ENCODE measurements at places on chromosomes 3 and 15.

DNA sequence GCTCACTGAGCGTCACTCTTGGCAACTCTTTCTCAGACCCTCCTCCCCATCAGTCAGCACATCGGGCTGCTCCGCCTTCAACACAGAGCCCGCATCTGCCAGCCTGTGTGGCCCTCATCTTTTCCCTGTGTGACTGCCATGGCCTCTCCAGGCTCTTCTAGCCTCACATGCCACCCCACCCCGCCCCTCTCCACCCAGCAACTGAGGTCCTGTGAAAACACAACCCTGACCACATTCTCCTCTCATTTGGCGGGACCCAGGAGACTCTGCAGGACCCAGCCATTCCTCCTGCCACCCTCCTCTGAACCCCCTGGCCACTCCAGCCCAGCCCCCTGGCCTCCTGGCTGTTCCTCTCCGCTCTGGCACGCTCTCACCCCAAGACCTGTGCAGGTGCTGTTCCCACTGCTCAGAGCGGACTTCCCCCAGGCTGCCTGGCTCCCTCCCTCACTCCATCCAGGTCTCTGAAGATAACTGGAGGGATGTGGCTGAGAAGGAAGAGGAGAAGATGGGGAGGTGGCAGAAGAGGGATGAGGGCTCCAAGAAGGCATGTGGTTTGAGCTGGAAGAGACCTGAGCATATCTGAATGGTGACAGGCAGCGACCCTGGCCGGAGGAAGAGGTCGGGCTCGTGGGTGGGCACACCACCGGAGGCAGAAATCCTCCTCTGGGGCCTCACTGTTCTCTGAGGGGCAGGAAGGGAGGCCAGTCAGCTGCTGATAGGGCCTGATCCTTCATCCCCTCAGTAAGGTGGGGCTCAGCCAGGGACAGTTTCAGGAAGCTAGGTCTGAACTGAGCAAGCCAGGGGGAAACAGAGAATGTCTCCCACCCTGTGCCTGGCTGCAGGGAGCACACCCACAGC lies 111.2 kb upstream of the RPL32 start:
- no peak for DNase-seq

DNA sequence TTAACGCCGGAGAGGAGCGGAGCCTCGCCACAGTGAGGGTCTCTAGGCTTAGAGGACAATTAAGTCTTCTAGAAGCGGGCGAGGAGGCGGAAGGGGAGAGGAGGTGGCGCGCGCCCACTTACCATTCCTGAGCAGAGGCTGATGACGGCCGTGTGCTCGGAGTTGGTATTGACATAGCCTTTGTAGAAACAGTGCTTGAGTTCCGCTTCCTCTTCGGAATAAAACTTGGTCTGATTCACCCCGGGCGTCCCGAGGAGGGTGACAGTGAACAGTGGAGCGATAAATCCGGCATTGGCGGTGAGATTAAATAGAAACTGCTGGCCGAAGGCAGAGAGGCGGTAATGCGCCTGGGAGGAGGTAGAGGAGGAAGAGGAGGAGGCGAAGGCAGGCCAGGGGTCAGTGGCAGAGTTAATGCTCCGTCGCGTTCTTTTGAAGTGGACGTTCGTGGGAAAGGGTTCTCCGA lies 1.3 kb downstream of the ADAMTS9 start:
- DNase-seq: no peak

DNA sequence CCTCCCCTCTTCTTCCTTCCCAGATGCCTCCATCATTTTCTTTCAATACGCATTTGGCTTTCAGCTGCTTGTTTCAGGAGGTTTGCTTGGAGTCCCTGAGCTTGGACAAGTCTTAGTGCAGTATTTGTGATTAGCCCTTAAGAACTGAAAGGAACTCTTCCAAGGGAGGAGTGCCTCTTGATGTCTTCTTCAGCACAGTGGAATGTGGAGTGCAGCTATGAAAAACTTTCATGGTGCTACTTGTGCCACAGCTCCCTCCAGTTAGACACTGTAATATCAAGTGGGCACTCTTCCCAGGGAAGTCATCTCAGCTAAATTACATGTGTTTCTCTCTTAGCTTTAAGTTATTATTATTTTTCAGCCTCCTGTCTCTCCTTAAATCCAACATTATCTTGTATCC lies 173.1 kb downstream of the NECTIN3 start:
- no peak for DNase-seq

DNA sequence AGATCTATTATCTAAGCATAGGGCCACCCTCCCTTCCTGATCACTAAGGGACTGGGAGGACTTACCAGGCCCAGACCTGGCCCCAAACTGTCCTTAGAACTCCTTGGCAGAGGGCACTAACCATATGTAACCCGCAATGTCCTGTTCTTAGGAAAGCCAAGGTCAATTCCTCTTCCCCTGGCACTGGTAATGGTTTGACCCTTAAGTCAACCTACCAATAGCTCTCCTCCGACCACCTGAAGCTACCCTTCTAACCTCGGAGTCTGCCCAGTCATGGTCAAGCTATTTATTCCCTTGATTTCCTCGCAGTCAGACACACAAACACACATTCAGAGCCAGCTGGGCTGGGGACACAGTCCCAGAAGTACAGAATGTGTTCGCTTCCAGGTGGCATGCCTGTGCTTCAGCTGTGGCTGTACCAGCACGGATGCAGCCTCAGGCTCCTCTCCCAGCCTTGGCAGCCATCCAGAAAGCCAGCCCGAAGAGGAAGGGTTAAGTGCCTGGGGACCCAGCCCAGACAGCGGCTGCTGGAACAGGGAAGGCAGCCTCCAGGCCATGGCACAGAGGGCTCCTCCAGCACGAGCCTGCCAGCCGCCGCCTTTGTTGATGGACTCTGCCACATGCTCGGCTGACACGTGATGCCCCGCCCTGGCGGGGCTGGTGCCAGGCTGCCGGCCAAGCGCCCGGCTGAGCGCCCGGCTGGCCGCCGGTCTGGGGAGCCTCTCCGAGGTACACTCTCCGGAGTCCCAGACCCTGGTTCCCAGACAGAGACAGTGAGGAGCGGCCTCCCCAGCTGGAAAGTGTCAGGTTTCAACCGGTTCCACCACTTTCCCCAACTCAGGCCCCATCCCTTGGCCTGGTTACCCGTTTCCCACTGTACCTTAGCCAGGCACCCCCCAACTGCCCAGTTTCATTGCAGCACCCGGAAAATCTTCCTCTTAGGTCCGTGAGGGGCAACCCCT lies 5.5 kb downstream of the BMF start:
- no peak for DNase-seq

GRCh38 chr3:182793663-182794454 lies 555 bp downstream of the ATP11B start:
- DNase-seq: peak; percentile 59

DNA sequence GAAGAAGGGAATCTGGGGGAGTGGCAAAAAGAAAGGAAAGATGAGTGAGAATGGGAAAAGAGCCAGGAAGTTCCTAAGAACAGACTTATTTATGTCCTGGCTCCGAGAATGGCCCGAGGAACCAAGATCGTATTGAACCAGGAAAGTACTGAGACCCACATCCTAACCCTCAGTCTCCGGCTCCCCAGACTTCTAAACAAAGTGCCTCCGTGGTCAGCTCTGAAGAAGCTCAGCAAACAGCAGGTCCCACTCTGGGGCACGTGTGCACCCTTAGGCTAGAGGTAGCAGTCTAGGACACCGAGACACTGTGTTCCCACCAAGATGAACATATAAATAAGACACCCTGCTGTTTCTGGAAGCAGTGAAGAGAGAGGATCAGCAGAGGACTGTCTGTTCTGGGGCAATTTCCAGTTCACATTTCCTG lies 307.4 kb downstream of the NTRK3 start:
- no peak for DNase-seq

GRCh38 chr3:21526461-21526860 lies 224.5 kb downstream of the ZNF385D start:
- DNase-seq: no peak

GRCh38 chr15:69200832-69201745 lies 40.7 kb downstream of the GLCE start:
- DNase-seq: no peak

DNA sequence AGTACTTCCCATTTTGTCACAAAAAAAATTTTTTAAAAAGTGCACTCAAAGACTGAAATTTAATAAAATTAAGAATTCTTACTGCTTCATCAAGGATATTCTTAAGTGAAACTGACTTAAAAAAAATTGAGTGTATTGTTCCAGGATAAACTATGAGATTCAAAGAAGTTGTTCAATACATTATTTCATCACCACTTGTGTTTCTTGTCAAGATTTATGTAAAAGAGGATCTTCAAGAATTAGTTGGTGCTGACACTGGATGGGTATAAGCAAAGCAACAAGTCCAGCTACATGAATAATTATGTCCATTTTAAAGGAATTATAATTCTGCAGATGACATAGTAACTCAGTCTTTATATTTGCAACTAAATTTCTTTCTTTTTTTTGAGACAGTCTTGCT lies 4.3 kb upstream of the AP4E1 start:
- no peak for DNase-seq

- no peak for DNase-seq
Observed at GRCh38 chr3:186427627-186428281, 65.7 kb upstream of the DGKG start.

- no peak for DNase-seq
Observed at GRCh38 chr3:183892610-183893214, 8.0 kb upstream of the PARL start.

GRCh38 chr3:85455561-85456200 lies 496.9 kb downstream of the CADM2 start:
- DNase-seq: no peak

- no peak for DNase-seq
Observed at GRCh38 chr3:101819649-101820206, 29.6 kb upstream of the NFKBIZ start.
